ENCODE measurements at places on chromosomes 1 and 21.

DNA sequence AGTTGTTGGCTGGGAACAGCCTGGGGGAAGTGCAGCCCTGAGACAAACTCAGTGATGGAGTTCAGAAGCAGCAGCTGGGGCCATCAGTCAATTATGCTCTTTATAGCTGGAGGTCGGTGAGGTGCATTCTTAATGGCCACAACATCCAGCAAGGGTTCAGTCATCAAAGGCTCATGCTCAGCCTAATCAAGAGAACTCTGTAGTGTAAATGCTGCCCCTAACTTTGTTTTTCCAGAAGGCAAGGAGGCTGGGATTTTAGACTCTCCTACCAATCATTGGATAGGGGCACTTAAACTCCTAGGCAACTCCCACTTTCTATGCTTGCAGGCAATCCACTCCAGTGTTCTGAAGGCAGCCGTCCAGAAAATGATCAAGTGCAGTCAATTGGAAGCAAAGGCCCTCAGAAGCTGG, 15.0 kb upstream of the RGS4 start:
- no peak for DNase-seq

DNA sequence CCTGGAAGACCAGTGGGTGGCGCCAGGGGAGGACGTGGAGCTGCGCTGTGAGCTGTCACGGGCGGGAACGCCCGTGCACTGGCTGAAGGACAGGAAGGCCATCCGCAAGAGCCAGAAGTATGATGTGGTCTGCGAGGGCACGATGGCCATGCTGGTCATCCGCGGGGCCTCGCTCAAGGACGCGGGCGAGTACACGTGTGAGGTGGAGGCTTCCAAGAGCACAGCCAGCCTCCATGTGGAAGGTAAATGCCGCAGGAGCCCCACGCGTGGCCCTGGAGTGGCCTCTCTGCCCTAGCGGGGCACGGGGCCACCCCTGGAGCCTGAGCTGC, 75.2 kb downstream of the OBSCN start:
- DNase-seq: no peak

DNA sequence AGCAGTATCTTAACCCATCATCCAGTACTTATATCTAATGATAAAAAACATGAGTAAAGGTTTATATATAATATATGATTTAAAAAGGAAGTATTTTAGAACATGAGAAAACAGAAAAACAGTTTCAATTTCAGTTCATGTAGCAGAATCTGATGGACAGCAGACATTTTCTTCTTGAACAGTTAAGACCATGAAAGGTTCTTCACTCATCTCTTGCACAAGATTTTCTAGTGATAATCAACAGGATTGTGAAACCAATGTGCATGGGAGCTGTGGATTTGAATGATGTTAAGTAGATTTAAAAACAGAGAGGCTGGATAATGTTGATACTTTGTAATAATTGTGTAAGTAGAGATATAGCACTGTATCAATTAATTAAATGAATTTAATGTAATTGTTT, 1297.6 kb downstream of the BRINP3 start:
- DNase-seq: no peak

GRCh38 chr1:232769733-232770132, 35.5 kb upstream of the MAP10 start:
- no peak for DNase-seq

DNA sequence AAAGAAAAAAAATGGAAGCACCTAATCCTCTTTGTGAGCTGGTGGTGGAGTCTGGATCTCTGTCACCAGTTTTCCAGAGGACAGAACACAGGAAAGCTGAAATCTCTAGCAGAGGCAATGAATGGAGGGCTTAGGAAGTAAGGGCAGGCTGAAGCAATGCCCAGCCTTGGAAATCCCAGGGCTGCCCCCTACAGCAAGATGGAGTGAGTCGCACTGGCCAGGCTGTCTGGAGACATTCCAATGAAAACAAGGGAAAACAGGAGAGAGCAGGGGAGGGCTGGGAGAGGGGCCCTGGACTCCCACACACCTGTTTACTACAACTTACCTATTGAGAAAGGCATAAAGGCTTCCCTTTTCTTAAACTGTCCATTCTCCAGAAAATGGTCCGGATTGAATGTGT, 25.9 kb downstream of the CYP2J2 start:
- no peak for DNase-seq

- DNase-seq: peak; percentile 44
These were observed 30.9 kb downstream of the WNT3A start for GRCh38 chr1:228037401-228038386.

DNA sequence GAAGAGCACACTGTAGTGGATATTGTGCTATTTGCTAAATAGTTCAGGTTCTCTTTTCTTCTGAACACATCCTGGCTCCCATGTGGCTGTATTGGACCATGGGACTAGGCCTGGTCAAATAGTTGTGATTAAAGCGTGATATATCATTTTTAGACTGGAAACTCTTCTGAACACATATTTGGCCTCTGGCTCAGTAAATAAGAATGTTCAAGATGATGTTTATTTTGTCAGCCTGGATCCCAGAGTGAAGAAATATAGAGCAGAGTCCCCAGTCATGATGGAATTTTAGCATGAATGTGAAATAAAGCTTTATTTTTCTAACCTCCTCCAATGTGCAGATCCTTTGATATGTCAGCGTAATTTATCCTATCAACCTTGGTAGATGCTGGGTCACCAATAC, 542.6 kb downstream of the ADGRL2 start:
- DNase-seq: no peak

DNA sequence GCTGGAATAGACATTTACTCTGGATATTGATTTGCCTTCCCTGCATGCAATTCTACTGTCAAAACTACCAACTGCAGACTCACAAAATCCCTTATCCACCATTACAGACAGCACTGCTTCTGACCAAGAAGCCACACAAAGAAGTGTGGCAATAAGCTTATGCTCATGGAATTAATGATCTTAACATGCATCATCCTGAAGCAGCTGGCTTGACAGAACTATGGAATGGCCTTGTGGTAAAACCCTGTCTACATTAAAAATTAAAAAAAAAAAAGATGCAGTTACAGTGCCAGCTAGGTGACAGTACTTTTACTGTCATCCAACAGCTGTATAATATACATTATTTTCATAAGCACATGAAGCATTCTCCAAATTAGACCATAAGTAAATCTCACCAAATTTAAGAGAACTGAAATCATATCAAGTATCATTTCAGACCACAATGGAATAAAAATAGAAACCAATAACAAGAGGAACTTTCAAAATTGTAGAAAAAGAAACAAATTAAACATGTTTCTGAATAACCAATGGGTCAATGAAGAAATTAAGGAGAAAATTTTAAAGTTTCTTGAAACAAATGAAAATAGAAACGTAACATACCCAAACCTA, 70.7 kb downstream of the SCMH1 start:
- no peak for DNase-seq

- DNase-seq: no peak
These were observed 11.7 kb upstream of the DPH5 start for GRCh38 chr1:101037316-101037715.

DNA sequence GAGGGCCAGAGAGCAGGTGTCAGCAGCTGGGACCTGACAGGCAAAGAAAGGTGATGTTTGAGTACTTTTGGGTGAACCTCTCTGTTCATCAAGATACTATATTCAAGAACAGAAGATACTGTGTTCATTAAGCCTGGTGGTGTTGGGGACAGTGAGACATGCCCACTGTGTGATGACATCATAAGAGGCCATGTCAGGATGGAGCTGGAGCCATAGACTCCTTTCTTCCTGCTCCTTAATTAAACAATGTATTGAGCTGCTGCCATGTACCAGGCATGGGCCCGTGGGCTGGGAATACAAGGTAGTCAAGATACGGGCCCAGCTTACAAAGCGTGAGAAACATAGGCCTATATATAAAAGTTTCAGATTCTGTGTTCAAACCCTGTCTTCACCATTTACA, 435.4 kb downstream of the RPS6KC1 start:
- DNase-seq: no peak

- peak; percentile 15 for DNase-seq
These were observed 55.8 kb downstream of the SSBP3 start for GRCh38 chr1:54350360-54350759.

DNA sequence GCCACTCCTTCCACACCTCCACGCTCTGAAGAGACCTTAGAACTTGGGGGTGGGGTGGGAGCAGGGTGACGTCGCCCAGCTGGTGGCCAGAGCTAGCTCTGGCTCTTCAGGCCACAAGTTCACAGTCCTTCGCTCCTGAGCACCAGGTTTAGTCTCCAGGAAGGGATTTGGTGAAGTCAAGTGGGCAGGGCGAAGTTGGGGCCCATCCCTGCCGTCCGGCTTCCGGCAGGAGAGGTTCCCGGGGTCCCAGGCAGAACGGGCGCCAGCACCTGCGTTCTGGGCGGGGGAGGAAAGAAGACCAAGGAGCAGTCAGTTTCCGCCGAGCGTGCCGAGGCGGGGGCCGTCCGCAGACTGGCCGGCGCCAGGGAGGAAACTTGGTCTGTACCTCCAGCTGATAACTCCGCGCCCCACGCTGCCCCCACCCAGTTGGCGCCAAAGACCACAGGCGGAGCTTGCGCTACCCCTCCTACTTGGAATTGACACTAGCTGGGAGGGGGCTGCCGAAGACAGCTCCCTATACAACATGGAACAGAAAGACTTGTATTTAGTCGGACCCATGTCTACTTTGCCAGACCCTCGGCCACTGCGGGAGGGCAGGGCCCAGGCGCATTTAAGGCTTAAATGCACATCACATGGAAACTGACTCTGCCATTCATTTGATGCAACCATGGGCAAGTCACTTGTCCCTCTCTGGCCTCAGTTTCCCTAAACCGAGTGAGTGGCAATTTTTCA, 995 bp downstream of the ID3 start:
- DNase-seq: no peak

DNA sequence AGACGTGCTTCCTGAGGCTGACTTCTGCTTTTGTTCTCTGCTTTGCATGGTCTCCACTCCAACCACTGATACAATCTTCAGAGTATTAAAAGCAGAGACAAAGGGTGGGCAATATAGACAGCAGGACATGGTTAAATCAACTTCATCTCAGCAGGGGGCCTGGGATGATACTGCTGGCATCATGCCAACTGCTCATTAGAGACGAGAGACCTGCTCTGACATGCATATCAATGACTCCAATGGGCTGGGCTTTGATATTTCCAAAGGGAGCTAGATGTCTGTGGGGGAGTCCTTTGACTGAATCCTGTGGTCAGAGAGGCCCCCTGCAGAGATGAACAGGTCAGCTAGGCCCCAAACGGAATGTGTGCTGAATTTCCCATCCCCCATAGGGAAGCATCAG, 106.6 kb downstream of the ACTL8 start:
- DNase-seq: no peak

- no peak for DNase-seq
These were observed 33.7 kb upstream of the ACTL8 start for GRCh38 chr1:17721444-17721843.

DNA sequence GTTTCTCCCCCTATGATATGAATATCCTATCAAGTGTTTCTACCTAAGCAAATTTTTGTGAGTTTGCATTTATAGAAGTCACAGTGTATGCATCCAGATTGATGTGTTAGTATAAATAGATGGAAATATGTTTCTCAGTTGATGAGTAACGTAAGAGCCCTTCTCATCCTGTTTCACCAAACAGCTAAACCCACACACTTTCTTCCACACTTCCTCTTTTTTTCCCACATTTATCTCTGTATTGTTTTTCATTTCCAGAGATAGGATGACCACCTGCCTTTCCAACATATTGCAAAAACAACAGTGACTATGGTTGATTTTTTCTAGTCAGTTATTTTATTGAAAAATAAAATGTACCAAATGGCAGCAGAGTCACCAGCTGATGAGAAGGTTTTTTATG, 490.1 kb downstream of the NEGR1 start:
- peak; percentile 14 for DNase-seq

DNA sequence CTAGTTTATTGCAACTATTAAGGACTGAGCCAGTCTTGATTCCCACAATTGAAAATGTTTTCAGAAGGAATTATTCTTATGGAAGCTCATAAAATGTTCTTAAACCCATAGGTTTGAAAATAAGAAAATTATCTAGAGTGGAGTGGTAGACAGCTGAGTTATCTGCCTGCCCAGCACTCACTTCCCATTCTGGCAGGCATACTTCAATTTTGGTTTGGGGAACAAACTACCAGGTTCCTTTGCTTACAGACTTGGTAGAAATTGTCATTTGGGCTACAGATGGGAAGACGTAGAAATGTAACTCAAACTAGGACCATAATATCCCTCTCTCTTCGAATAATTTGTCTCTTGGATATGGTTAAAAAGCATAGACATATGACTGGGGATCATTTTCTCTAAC, 18.4 kb downstream of the JUN start:
- DNase-seq: no peak

Data from hematopoietic multipotent progenitor cell treated with erythropoietin and hydrocortisone succinate and interleukin-3 and kit ligand, for 6 days (in vitro differentiated cells).